ENCODE measurements at places on chromosomes 1 and 21. TPM values are rescaled to one million over a fixed set of nuclear protein-coding genes. Genes with fewer than 3 reads are reported as not detected.

DNA sequence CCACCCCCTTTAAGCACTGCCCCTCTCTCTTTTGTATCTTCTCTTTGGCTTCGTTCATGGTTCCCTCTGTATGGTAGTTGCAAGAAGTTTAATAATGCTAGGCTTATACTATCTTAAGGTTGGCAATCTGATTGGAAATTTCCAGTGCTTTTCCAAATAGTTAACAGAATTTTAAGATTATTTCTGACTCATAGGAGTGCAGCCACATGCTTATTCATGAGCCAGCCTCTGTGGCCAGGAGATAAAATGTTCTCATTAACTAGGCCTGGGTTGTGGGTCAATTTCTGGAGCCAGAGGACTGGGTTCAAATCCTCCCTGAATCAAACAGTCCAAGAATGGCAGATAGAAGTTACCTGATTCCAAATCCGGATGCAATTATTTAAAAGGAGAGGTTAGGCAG, 103.1 kb downstream of the ATP6V1G3 start:
- DNase-seq, result no peak

GRCh38 chr1:39333296-39333695, 128.8 kb downstream of the MACF1 start:
- DNase-seq, result no peak

DNA sequence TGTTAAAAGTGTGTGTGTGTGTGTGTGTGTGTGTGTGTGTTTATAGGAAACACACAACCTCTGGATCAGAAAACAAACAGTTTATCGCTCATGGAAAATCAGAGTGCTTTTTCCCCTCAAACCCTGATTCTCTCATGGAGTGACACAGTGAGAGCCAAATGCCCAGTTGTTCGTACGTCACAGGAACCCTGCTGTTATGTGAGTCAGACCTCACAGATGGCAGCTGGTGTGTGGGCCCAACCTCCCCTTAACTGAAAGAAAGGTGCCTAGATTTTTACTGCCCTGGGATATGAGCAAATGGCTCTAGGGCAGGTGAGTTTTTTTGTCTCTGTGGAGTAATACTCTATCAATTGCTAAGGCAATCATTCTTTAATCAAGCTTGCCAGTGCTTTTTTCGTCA, 1788.1 kb downstream of the BRINP3 start:
- no peak for DNase-seq

The PGLYRP4 gene
- not detected for total RNA-seq

The DISC1 gene
- total RNA-seq, result 0.60 TPM

DNA sequence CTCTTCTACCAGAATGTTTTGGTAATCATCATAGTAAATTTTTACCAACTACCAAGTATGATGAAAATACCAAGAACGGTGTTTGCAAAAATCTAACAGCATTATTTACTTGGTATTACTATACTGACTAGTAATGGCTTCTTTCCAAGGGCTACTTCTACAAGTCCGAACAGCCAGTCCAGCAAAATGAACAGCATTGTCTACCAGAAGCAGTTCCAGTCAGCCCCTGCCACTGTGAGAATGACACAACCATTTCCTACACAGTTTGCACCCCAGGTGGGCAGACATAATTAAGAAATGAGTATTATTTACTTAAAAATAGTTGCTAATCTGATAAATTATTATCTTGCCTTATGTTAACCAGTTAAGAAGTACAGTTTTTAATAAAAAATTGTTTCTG, 33.8 kb upstream of the MYOCOS start:
- DNase-seq, result no peak

DNA sequence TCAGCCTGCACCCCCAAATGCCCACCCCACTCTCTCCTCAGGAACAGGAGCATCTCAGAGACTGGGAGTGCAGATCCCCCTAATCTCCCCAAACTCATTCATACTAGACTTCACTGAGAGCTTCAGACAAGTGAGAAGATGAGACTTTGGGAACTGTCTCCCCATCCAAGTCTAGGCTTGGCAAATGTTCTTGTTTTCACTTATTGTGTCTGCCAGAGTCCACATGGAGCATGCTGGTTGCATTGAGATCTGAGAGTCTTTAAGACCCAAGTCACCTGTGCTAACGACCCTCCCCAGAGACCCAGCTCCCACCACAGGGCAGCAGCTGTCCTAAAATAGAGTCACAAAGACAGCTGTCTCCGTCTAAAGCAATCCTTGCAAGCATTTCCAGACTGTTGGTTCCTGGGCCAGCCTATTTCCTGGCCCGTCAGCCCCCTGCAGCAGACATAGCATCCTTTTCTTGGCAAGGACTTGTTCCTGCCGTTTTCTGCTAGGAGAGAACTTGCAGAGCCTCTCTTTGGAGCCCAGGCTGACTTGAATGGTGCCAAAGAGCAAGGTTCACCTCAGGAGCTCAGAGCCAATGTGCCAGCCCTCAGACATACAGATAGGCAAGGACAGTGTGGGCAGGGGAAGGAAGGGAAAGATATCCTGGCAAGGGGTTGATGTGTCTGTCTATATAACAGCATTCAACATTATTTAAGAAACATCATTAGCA, 1.9 kb upstream of the CNTN2 start:
- no peak for DNase-seq

The OR10Z1 gene
- total RNA-seq, result not detected

- no peak for DNase-seq
Observed at GRCh38 chr1:234955107-234955731, 173.4 kb downstream of the TOMM20 start.

DNA sequence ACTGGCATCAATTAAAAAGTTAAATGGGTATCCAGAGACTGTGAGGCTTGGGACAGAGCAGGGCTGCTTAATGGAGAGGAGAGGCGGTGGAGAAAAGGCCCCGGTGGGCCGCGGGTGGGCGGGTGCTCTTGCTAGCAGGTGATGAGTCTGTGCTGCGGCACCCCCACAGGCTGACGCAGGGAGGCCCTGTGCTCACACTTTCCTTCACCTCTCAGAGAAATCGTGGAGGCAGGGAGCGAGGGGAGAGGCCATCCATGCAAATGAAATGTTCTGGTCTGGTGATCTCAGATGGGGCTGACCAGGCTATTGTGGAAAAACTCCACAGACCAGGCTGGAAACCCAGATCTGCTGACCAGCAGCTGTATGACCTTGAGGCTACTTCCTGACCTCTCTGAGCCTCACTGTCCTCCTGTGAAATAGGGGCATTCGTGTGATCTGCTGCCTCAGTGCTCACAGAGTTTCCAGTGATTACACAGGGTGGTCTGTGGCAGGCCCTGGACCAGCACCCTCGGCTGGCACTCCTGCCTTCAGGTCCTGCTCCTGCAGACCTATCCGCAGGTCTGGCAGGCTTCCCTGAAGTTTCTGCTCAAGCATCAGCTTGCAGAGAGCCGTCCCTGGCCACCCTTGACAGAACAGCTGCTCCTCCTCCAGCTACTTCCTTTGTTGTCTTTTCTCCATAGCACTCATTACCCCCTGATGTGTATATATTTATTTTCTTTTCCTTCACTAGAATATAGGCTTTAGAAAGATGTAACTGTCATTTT, 89.2 kb downstream of the BEND5 start:
- DNase-seq, result no peak

The PADI3 gene
- not detected for total RNA-seq

GRCh38 chr1:243367314-243367713, 111.5 kb downstream of the SDCCAG8 start:
- DNase-seq, result no peak

The HES4 gene
- total RNA-seq, result 0.62 TPM

- DNase-seq, result no peak
Observed at GRCh38 chr1:209616366-209617046, 33.0 kb downstream of the CAMK1G start.

- peak; percentile 54 for DNase-seq
Observed at GRCh38 chr1:24526940-24527542, 24.4 kb downstream of the RCAN3 start.

GRCh38 chr1:218529646-218530300, 184.6 kb downstream of the TGFB2 start:
- DNase-seq, result no peak

All from CD8-positive, alpha-beta memory T cell (primary cell).